ENCODE measurements at places on chromosomes 12 and 14. TPM values are rescaled to one million over a fixed set of nuclear protein-coding genes. Genes with fewer than 3 reads are reported as not detected.

DNA sequence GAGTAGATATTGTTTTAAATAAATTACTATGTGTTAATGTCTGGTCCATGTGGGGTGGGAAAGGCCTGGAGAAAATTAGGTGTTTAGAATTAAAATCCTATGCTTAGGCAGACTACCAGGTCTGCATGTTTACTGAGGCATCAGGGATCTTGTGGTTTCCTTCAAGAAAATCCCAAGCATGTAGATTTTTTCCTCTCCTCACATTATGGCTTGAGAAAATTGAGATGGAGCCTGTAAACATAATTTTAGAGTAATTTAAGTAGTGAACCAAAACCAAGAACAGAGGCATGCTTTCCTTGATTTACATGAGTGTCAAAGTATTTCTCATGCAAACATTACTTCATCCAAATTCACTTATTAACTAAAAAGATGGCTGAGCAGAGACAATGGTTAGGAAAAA is 823.7 kb downstream of the AACS start:
- H3K4me1 ChIP-seq: no peaks in the 10 kb centered on the region
- H3K27ac ChIP-seq: no peak overlapping the region
- DNase-seq: no peak
- H3K27me3 ChIP-seq: no peaks in the 10 kb centered on the region

- no peaks in the 10 kb centered on the region for H3K27me3 ChIP-seq
- H3K36me3 ChIP-seq: no peaks in the 10 kb centered on the region
- H3K27ac ChIP-seq: no peak overlapping the region
- DNase-seq: no peak
Measured at GRCh38 chr14:65203574-65203973, 101.3 kb upstream of the MAX start.

DNA sequence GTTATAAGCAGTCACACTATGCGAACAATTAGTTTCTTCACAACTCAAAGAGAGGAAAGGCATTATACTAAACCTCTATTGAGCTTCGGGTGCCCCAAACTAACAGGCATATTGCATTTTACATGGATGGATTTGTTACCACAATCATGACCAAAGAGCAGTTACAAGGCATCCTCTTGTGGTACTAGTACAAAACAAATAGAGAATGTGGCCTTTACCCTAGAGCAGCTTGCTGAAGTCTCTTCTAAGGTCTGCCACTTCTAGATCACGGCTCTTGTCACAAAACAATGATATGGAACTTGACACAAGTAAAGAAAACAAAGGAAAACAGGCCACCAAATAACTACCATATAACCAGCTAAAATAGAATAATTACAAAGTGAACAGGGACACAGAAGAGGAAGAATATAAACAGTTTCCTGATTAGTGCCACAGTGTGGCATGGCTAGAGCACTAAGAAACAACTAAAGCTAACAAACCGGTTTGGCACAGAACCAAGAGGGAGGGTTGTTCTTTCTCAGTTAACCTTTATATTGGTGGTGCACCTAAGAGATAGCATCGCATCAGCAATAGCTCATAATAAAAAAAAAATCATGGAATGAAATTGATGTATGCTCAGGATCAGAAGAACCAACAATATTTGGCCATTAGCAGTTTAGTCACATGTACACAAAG is 209.7 kb upstream of the ATP2B1 start:
- H3K27me3 ChIP-seq: no peaks in the 10 kb centered on the region
- no peaks in the 10 kb centered on the region for H3K4me1 ChIP-seq
- no peak for DNase-seq
- no peak overlapping the region for H3K4me3 ChIP-seq
- no peak overlapping the region for H3K27ac ChIP-seq
- H3K36me3 ChIP-seq: no peaks in the 10 kb centered on the region

DNA sequence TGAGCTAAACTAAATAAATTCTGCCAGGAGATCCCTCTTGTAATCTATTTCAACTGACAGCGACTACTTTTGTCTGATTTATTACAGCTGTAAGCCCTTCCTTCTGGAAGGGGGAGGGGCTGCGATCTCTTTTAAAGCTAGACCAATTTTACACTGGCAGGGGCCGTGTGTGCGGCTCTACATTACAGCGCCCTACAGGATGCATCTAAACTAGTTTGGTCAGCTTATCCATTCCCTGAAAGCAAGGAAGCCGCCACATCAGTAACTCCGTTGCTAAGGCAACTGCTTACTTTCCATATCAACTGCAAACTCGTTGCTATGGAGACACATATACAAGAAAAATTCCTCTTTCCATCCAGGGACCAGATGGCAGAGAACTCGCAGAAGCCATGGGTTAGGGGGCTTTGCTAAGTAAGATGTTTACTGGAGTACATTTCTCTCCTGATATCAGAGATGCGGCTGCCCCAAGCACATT is 17.4 kb downstream of the FOXN3 start:
- no peaks in the 10 kb centered on the region for H3K4me1 ChIP-seq
- H3K27me3 ChIP-seq: no peaks in the 10 kb centered on the region
- H3K36me3 ChIP-seq: no peaks in the 10 kb centered on the region
- H3K4me3 ChIP-seq: no peak overlapping the region

GRCh38 chr14:51386411-51386810 is 146.4 kb downstream of the TMX1 start:
- no peaks in the 10 kb centered on the region for H3K4me1 ChIP-seq
- no peak for DNase-seq
- no peak overlapping the region for H3K27ac ChIP-seq
- H3K4me3 ChIP-seq: no peak overlapping the region

DNA sequence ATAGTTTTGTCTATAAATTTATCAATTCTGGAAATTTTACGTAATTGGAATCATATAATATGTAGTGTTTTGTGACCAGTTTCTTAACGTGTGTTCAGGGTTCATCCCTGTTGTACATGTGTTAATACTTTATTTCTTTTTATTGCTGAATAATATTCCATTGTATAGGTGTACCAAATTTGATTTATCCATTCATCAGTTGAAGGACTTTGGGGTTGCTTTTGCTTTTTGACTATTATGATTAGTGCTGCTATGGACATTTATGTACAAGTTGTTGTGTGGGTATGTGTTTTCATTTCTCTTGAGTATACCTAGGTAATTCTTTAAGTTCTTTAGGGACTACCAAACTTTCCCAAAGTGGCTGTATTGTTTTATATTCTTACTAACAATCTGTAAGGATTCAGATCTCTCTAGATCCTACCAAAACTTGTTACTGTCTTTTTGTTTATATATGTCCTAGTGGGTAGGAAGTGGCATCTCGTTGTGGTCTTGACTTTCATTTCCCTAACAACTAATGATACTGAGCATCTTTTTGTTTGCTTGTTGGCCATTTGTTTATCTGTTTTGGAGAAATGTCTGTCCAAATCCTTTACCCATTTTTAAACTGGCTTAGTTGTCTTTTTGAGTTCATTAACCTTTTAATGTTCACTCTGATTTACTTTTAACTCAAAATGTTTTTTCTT is 14.9 kb downstream of the VRK1 start:
- H3K4me3 ChIP-seq: no peak overlapping the region
- no peak overlapping the region for H3K27ac ChIP-seq
- no peaks in the 10 kb centered on the region for H3K36me3 ChIP-seq

- H3K36me3 ChIP-seq: peaks cover 35% of the 10 kb centered on the region
- DNase-seq: no peak
- no peaks in the 10 kb centered on the region for H3K27me3 ChIP-seq
Measured at GRCh38 chr14:99258341-99258861, 13.6 kb downstream of the BCL11B start.

GRCh38 chr12:113149361-113150150 is at the start of gene CFAP73:
CFAP73 (plus strand) TSS chr12:113149724; CDS start chr12:113149858, 134 bp downstream.
- no peak for DNase-seq
- H3K4me1 ChIP-seq: peaks cover 19% of the 10 kb centered on the region
- no peaks in the 10 kb centered on the region for H3K36me3 ChIP-seq
- H3K27ac ChIP-seq: no peak within 1 kb of the TSS
- peaks cover 6% of the 10 kb centered on the region for H3K27me3 ChIP-seq

DNA sequence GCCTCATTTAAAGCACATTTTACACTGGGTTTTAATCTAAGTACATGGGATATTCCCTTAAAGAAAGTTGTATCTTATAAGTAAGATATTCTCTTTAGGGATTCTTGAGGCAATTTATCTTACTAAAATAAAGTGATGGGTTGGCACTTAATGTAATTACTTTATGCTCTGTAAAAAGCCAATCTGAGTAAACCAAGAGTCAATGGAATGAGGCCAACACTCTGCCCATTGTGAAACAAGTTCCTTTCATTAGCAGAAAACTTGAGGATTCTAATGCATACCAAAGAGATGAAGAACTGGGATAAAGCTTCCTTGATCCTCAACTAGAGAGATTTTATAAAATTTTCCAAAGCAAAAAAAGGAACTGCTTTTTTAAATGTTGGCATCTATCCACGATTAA is 121.2 kb downstream of the METTL25 start:
- H3K27ac ChIP-seq: no peak overlapping the region
- no peaks in the 10 kb centered on the region for H3K27me3 ChIP-seq
- no peaks in the 10 kb centered on the region for H3K4me1 ChIP-seq
- H3K36me3 ChIP-seq: no peaks in the 10 kb centered on the region
- H3K4me3 ChIP-seq: no peak overlapping the region
- DNase-seq: no peak

GRCh38 chr14:90368946-90369721 is 27.7 kb upstream of the CALM1 start:
- no peak overlapping the region for H3K27ac ChIP-seq
- no peaks in the 10 kb centered on the region for H3K27me3 ChIP-seq
- H3K4me3 ChIP-seq: no peak overlapping the region
- H3K4me1 ChIP-seq: no peaks in the 10 kb centered on the region

DNA sequence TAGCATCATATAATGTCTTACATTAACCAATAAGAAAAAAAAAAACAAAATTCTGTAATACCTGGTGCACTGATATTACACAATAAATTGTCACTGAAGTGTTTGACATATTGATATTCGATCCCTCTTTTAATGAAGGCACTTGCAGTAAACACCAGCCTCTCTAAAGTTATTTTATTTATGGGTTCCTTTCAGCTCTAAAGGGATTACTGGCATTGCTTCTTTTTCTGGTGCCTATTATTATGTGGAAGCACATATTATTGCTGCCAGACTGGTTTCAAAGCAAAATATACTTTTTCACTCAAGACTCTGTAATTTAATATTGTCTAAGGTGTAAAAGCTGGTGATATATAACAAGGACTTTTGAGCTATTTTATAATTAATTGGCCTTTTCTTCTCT is 1090.5 kb downstream of the TRHDE start:
- H3K27ac ChIP-seq: no peak overlapping the region
- H3K4me1 ChIP-seq: no peaks in the 10 kb centered on the region
- H3K4me3 ChIP-seq: no peak overlapping the region
- H3K27me3 ChIP-seq: no peaks in the 10 kb centered on the region
- H3K36me3 ChIP-seq: no peaks in the 10 kb centered on the region

DNA sequence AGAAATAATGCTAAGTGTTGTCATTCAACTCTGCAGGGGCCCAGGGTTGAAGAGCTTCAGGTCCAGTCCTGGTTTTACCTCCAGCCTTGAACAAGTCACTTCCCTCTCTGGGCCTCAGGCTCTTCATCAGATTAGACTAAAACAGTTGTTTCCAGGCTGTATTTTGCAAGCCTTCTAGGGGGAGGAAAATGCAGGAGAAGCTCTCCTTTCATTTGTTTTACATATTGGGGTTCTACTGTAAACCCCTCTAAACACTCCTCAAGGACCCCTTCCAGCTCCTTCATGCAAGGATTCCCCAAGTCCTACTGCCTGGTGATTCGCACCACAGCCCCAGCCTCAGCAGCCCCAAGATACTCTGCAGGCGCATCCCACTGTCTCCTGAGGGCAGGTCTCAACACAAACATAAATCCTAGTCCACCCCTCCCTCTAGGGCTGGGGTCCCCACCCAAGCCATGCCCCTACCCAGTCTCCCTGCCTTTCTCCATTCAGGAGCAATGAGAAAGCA is 2.7 kb downstream of the SDR9C7 start:
- H3K4me3 ChIP-seq: no peak overlapping the region
- H3K27ac ChIP-seq: no peak overlapping the region
- DNase-seq: peak; percentile 2
- no peaks in the 10 kb centered on the region for H3K36me3 ChIP-seq
- H3K27me3 ChIP-seq: no peaks in the 10 kb centered on the region

GRCh38 chr12:24948757-24949722 is at the start of gene BCAT1:
BCAT1 (minus strand) TSS chr12:24949101; CDS start chr12:24948932, 169 bp downstream.
- H3K4me1 ChIP-seq: peaks cover 18% of the 10 kb centered on the region
- no peak within 1 kb of the TSS for H3K27ac ChIP-seq
- H3K4me3 ChIP-seq: peak within 1 kb of the TSS; percentile 64
- peaks cover 5% of the 10 kb centered on the region for H3K27me3 ChIP-seq
- H3K36me3 ChIP-seq: no peaks in the 10 kb centered on the region

GRCh38 chr14:90555126-90556011 is 158.5 kb downstream of the CALM1 start:
- no peaks in the 10 kb centered on the region for H3K27me3 ChIP-seq
- DNase-seq: no peak
- no peak overlapping the region for H3K27ac ChIP-seq
- H3K4me1 ChIP-seq: no peaks in the 10 kb centered on the region

DNA sequence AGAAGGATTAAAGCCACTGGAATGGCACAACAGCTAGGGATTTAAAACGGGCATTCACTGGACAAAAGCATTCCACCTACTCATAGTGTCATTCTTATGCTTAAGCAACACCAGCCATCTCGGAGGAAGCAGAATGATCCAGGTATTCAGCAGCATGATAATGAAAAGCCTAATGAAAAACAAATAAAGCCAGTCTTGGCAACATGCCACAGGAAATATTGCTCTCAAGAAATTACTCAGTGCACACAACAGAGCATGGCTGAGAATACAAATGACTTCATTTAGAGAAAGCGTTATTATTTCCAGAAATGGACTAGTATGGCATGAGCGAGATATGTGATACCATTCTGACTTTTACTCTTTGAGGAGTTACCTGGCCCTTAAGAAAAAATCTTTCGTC is 442.2 kb downstream of the APAF1 start:
- no peak overlapping the region for H3K27ac ChIP-seq
- no peaks in the 10 kb centered on the region for H3K27me3 ChIP-seq
- no peaks in the 10 kb centered on the region for H3K36me3 ChIP-seq
- DNase-seq: no peak
- H3K4me1 ChIP-seq: no peaks in the 10 kb centered on the region
- H3K4me3 ChIP-seq: no peak overlapping the region

The REM2 gene
- 4.4 TPM for total RNA-seq

The MGAT2 gene
- 58.7 TPM for total RNA-seq

The CYP46A1 gene
- 0.36 TPM for total RNA-seq

The PIWIL1 gene
- not detected for total RNA-seq

The C12orf43 gene
- 15.4 TPM for total RNA-seq

The PGF gene
- not detected for total RNA-seq

The PPP1R1A gene
- not detected for total RNA-seq

The OAS3 gene
- 22.5 TPM for total RNA-seq

The OVCH1 gene
- not detected for total RNA-seq

The MYRFL gene
- total RNA-seq: not detected

The E2F7 gene
- 0.17 TPM for total RNA-seq

The STXBP6 gene
- total RNA-seq: not detected

The GPRC5A gene
- not detected for total RNA-seq

The RFX4 gene
- not detected for total RNA-seq

Data from CD4-positive, alpha-beta memory T cell (primary cell).